ENCODE measurements at places on chromosomes 2 and 18. TPM values are rescaled to one million over a fixed set of nuclear protein-coding genes. Genes with fewer than 3 reads are reported as not detected.

DNA sequence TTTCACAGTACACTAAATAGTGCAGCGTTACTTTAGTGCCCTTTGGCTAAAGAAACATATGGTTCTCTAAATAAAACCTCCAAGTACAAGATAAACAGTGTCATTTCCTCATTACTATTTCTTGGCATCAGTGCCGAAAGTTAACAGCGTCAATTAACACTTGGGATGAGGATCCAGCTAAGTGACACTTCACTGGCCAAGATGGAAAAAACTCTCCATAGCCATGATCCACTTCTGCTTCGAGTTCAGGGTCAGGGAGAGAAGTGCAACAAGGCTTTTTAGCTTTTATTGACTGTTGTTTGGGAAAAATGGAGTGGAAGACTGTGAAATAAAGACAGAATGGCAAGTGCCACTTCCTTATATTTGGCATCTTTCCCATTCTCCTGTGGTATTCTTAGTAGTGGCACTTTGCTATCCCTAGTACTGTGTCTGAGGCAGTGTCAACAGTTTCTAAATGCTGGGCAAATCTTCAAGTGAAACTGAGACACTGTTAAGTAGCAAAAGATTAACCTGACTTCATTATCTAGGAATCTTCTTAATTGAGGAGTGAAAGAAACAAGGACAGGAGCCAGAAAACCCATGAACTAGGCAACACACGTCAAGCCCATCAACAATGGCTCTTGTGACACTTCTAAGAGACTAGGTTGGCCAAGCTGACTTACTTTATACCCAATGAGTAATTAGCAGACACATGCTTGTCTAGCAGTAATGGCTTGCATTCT lies 222.5 kb upstream of the SESTD1 start:
- no peak for DNase-seq

DNA sequence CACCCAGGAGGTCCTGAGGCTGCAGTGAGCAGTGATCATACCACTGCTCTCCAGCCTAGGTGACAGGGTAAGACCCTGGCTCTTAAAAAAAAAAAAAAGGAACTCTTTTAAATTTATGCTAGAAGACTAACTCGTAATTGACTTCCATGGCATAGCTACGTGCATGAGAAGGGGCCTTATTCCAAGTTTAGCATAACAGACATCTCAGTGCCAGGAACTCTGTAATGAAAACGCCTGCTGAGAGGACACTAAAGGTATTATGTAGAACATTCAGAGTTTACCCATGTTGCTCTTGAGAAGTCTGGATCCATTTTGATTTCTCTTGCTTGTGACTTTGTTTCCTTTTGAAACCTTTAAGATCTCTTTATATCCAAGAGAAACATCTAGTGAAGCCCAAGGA lies 276.0 kb downstream of the ZNF407 start:
- no peak for DNase-seq

DNA sequence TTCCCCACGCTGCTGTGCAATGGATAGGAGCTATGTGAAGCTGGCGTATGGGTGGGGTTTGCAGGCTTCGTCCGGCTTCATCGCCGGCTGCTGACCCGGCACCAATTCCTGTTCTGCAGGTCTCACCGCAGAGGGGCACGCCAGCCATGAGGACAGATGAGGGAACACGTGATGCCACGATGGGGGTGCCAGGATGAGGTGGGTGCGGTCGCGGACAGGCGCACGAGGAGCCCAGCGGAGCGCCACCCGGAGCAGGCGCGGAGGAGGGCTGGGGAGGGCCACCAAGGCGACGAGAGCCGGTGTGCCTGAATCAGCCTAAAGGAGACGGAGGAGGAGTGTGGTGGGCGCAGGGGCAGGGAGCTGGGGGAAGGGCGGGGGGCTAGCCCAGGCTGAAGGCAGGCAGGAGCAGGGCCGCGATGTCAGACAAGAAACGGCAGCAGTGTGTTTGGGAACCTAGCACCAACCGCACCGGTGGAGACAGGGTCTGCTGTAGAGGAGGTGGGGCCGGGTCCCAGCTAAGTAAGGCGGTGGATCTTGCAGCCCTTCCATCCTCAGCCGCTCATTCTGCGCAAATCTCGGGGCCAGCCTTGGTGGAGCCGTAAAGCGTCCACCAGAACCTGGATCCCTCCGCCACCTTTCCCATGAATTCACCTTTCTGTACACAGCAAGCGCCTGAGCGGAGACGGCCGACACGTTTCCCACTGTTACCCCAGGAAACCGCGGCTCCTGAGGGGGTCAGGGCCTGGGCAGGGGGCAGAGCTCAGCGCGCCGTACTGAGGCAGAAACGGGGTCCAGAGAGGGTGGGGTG lies 17.0 kb upstream of the CD8A start:
- DNase-seq: no peak

DNA sequence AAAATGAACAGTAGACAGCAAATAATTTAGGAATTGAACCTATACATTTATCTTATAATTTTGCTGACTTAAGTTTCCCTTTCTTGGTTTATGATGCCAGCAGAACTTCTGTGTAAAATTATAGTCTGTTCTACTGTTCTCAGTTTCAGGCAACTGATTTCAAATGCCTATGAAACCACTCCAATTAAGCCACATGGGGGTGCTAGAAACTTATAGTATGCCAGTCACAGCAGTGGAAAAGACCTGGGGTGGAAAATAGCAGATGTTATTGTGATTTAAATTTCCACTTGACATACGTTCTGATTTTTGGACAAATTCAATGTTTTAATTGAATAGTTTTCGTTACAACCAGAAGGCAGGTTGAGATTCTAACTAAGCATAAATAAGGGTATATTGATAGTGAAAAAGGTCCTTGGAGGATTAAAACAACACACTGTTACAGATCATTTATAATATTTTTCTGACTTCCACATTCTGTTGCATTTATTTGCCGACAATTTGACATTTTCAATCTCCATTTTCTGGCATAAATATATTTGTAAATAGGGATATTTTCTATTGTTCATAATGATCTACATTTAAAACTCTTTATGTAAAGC lies 61.4 kb downstream of the CPS1 start:
- peak; percentile 20 for DNase-seq

- DNase-seq: no peak
Measured at GRCh38 chr2:136115183-136115761, 2.7 kb downstream of the CXCR4 start.

DNA sequence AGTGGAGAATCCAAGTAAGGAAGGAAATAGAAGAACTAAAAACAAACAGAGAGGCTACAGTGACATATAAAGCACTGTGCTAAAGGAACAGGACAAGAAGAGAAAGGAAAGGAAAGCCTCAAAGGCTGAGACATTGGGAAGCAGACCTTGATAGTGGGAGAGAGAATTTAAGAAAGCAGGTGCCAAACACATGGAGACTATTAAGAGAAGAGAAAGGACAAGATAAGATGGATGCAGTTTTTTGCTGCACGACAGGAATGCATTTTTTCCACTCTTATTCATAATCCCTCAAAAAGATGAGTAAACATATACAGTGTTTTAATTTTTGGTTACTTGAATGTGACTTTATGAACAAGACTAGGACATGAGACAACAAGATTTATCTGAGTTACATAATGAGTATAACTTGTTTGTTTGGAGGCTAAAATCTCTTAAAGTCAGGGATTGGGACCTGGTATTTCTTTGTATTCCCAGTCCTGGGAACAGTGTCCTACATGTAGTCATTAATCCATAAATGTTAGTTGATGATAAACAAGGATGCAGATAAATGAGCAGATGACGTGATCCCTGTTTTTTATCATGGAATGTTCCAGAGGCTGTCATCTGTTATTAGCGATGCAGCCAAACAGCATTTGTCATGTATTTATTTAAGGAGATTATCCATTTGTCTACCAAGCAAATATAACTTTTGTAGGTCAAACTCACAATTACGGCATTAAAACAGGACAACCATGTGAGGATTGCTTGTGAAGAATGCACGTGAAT lies 141.7 kb downstream of the DNER start:
- DNase-seq: no peak

- no peak for DNase-seq
Measured at GRCh38 chr2:12032398-12032797, 286.0 kb downstream of the LPIN1 start.

The SERPINB3 gene
- polyA plus RNA-seq: 0.09 TPM

The MC5R gene
- 0.16 TPM for polyA plus RNA-seq

The IL1F10 gene
- not detected for polyA plus RNA-seq

The ANKRD53 gene
- polyA plus RNA-seq: 0.47 TPM

Measured in right renal pelvis (tissue), 4 donors.